ENCODE measurements at places on chromosomes 11 and 22.

- peak; percentile 83 for DNase-seq
Observed at GRCh38 chr11:114134870-114135269, 75.4 kb downstream of the ZBTB16 start.

DNA sequence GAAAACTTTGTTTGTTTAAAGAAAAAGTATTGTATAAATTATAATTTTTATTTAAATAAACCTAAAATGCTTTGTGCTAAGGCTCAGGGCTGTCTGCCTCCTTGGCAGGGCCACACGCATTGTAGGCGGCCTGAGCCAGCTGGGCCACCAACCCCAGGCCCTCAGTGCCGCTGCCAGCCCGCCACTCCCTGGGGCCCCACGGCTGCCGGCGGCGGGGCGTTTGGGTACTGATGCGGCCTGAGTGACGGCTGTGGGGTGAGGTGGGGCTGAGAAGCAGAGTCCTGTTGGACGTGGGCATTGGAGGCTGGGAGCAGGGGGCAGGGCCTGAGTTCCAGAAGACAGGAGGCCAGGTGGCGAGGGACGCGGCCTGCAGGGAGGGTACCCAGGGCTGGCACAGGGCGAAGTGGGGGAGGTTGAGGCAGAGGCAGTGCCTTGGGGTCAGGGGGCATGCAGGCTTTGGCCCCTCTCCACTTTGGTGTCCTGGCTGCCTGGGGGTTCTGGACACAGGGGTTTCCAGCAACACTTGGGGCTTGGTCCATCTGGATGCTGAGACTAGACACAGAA lies 58.3 kb downstream of the CERK start:
- no peak for DNase-seq

GRCh38 chr22:24390576-24390975 lies 36.8 kb upstream of the ADORA2A start:
- no peak for DNase-seq

- DNase-seq, result no peak
Observed at GRCh38 chr11:32005786-32006416, 85.0 kb upstream of the RCN1 start.

- no peak for DNase-seq
Observed at GRCh38 chr11:33376331-33377310, 119.4 kb downstream of the HIPK3 start.

- no peak for DNase-seq
Observed at GRCh38 chr22:44542561-44543222, 44.7 kb upstream of the RTL6 start.

DNA sequence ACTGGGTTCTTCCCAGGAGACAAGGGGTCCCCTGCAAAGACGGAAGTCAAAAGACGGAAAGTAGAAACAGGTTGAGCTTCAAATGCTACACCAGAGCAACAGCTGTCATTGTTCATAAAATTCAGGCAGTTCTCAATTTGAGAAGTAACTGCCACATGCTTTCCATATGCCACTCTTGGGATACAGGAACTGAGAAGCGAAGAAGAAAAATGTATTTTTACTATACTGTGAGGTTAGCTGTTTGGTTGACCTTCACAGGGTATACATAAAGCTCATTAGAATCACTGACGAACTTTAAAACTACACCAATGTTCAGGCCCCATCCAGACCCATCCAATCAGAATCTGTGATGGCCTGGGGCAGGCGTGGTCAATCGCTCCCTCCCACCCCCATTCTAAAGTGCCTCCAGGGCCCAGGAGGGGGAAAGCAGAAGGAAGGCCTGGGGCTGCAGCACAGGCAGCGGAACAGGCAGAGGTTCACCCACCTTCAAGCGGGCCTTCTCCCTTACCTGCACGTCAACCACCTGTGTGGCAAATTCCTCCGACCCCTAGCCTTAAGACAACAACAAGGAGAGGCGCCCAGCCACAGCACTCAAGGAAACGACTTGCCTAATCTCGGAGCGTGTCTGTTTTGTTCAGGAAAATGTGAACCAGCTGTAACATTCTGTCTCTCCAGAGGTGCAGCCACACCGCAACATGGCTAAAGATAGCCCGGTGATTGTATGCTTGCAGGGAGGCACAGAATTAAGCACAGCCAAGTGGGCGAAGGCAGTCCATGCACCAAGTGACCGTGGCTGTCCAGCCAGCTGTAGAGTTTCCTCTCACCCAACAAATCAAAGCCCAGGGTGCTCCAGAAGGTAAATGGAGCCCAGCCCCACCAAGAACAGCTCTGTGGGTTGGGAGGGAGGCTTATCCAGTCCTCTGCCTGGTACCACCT lies 82.6 kb downstream of the MICAL3 start:
- DNase-seq, result no peak
